ENCODE measurements at places on chromosomes 6 and 20. TPM values are rescaled to one million over a fixed set of nuclear protein-coding genes. Genes with fewer than 3 reads are reported as not detected.

GRCh38 chr6:156423829-156424228 is 353.3 kb upstream of the ARID1B start:
- H3K27ac ChIP-seq: no peak overlapping the region
- H3K36me3 ChIP-seq: no peaks in the 10 kb centered on the region
- peaks cover 23% of the 10 kb centered on the region for H3K4me1 ChIP-seq
- no peak for DNase-seq

GRCh38 chr6:108594640-108595039 is 33.9 kb downstream of the FOXO3 start:
- DNase-seq: no peak
- no peaks in the 10 kb centered on the region for H3K36me3 ChIP-seq
- H3K27ac ChIP-seq: no peak overlapping the region
- H3K4me1 ChIP-seq: peaks cover 50% of the 10 kb centered on the region
- H3K4me3 ChIP-seq: no peak overlapping the region

- H3K27ac ChIP-seq: no peak overlapping the region
- no peaks in the 10 kb centered on the region for H3K4me1 ChIP-seq
- no peaks in the 10 kb centered on the region for H3K36me3 ChIP-seq
- H3K27me3 ChIP-seq: no peaks in the 10 kb centered on the region
- DNase-seq: no peak
- H3K4me3 ChIP-seq: no peak overlapping the region
These were observed 222.6 kb downstream of the EYA4 start for GRCh38 chr6:133463790-133464189.

GRCh38 chr20:33850159-33850558 is 39.0 kb downstream of the CHMP4B start:
- no peak overlapping the region for H3K27ac ChIP-seq
- no peaks in the 10 kb centered on the region for H3K4me1 ChIP-seq
- H3K36me3 ChIP-seq: peaks cover 43% of the 10 kb centered on the region
- no peak overlapping the region for H3K4me3 ChIP-seq
- no peak for DNase-seq
- H3K27me3 ChIP-seq: no peaks in the 10 kb centered on the region

GRCh38 chr6:132382630-132383175 is 18.6 kb downstream of the MOXD1 start:
- H3K4me1 ChIP-seq: no peaks in the 10 kb centered on the region
- DNase-seq: no peak
- no peak overlapping the region for H3K4me3 ChIP-seq
- no peaks in the 10 kb centered on the region for H3K27me3 ChIP-seq
- H3K36me3 ChIP-seq: no peaks in the 10 kb centered on the region
- no peak overlapping the region for H3K27ac ChIP-seq

DNA sequence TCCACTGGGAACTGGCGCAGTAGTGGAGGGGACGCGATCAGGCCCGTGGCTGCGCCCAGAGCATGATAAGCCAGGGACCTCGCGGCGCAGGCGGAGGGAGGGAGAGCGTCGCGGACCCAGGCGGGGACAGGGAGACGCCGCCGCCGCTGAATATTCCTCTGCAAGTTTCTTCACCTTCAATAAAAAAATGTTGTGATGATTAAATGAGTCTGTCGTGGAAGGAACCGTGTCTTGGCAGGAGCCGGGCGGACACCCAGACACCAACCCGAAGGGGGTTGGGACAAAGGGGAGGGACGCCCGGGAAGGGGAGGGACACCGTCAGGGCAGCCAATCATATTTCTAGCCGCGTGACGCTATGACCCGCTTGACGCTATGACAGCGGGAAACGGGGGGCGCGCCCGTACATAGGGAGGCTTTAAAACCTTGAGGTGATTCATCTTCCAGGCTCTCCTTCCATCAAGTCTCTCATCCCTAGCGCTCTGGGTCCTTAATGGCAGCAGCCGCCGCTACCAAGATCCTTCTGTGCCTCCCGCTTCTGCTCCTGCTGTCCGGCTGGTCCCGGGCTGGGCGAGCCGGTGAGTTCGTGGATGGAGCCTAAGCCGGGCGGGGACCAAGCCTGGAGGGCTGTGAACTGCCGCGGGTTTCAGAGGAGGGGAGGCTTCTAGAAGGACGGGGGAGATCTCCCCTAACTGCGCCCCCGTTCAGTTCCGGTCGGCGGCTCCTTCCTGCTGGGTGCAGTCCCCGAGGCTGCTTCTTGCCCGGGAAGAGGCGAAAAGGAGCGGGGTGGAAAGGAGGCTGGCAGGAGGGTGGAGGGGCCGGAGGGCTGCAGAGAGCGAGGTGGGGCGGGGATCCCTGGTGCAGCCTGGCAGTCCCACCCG is at the start of gene ULBP2:
TSS of gene ULBP2 (plus strand) at position 432 of the 878 bp plus-strand sequence. CDS start at position 491, 59 bp downstream.
- peaks cover 16% of the 10 kb centered on the region for H3K4me1 ChIP-seq
- H3K27ac ChIP-seq: peak within 1 kb of the TSS; percentile 80
- peaks cover 18% of the 10 kb centered on the region for H3K27me3 ChIP-seq
- H3K36me3 ChIP-seq: no peaks in the 10 kb centered on the region
- peak within 1 kb of the TSS; percentile 97 for H3K4me3 ChIP-seq

- no peak overlapping the region for H3K27ac ChIP-seq
- no peaks in the 10 kb centered on the region for H3K27me3 ChIP-seq
- DNase-seq: peak; percentile 77
- no peaks in the 10 kb centered on the region for H3K36me3 ChIP-seq
- no peaks in the 10 kb centered on the region for H3K4me1 ChIP-seq
These were observed 52.5 kb downstream of the SSR1 start for GRCh38 chr6:7260291-7261031.

DNA sequence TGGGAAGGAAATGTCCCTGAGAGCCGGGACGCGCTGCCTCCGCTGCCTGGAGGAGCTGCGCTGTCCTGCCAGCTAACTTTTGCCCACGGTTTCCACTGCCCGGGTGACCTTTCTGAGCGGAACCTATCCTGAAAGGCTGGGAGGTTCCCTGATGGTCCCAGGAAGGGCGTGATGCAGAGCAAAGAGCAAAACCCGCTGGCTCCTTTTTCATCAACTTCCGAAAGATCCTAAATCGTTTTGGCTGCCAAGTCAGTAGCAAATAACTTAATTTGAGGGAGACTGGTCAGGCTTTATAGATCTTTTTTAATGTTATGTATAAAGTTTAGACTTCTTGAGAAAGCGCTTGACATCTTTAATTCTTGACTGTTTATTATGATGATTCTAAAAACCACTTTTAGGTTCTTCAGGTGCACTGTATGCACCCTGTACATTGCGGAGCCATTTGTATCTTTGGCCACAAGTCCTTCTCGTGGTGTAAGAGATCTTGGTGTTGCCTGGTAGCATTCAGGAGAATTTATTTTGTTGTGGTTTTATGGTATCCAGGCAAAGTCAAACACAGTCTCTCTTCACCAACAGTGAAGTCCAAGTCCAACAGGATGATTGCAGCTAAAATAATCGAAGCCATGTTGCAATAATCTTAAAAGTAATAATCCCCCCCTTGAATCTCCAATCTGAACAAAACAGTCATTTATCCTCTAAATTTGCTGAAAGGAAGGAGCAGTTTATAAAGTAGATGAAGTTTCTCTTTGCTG is at the start of gene SYNE1:
TSS of gene SYNE1 (minus strand) at position 67 of the 752 bp plus-strand sequence. CDS start 9,031 bp downstream, outside the sequence.
- H3K27me3 ChIP-seq: no peaks in the 10 kb centered on the region
- H3K4me1 ChIP-seq: peaks cover 11% of the 10 kb centered on the region
- peak; percentile 26 for DNase-seq
- H3K4me3 ChIP-seq: peak within 1 kb of the TSS; percentile 88
- H3K36me3 ChIP-seq: no peaks in the 10 kb centered on the region

GRCh38 chr20:16599257-16599656 is 26.0 kb upstream of the KIF16B start:
- no peak overlapping the region for H3K27ac ChIP-seq
- H3K4me3 ChIP-seq: no peak overlapping the region
- no peaks in the 10 kb centered on the region for H3K36me3 ChIP-seq

DNA sequence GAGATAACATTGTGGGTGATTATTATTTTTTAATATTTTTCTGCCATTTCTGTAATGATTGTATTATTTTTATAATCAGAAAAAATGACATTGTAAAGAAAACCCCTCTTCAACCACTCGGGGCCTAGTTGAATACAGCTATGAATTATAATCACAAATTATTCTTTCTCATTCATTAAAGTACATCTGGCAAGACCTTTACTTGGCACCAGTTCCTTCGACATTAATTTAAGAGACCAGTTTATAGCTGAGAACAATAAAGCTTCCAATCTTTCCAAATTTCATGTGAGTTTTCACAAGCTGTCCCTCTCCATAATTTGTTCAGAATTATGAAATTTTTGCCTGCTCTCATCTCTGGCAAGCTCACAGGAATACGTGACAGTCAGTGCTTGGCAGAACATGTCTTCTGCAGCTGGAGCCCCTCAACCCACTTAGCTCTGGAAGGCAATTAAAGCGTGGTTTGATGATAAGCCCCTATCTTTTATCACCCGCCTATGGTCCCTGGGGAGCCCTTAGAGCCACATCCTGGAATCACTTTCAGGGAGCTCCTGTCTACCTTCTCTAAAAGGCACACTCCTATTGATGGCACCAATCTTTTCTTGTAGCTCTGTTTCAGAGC is 237.2 kb upstream of the PRND start:
- no peaks in the 10 kb centered on the region for H3K36me3 ChIP-seq
- H3K27me3 ChIP-seq: no peaks in the 10 kb centered on the region
- peaks cover 15% of the 10 kb centered on the region for H3K4me1 ChIP-seq
- DNase-seq: no peak
- no peak overlapping the region for H3K27ac ChIP-seq
- no peak overlapping the region for H3K4me3 ChIP-seq

DNA sequence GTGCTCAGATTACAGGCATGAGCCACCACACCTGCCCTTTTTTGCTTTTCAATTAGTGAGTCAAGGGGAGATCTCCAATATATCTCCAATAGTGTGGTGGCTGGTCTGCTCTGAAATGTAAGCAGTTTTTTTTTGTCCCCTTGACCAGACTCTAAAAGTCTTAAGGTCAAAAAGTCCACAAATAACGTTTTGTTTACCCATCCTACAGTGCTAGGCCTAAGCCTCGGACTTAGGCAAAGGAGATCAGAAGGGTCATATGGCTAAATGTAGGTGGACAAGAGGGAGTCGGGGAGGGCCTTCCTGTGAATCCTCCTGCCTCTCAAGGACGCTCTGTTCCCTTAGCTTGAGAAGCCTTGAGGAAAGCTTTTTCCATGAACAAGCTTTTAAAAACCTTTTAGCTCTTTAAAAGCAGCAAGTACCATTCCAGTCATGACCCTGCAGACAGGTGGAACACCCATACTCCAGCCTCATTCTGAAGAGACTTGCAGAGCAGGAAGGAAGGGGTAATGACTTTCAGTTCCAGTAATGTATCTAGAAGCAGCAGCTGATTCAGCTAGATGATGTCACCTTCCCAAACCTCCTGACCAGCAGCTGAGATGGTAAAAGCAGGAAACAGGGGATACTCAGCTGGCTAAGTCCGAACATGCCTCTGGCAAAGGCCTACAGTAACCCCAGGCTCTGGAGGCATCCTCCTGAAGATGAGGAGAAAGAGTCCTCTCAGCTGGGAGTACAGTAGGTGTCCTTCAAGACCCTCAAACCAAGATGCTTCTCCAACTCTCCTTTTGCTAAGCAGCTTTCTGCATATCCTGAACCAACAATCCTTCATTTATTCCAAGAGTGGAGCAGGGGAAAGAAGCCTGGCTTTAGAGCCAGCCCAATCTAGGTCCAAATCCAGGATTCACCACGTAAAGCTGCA is 23.6 kb downstream of the BCL2L1 start:
- peak; percentile 97 for DNase-seq
- H3K4me1 ChIP-seq: peaks cover 46% of the 10 kb centered on the region
- H3K27me3 ChIP-seq: no peaks in the 10 kb centered on the region
- H3K4me3 ChIP-seq: no peak overlapping the region

DNA sequence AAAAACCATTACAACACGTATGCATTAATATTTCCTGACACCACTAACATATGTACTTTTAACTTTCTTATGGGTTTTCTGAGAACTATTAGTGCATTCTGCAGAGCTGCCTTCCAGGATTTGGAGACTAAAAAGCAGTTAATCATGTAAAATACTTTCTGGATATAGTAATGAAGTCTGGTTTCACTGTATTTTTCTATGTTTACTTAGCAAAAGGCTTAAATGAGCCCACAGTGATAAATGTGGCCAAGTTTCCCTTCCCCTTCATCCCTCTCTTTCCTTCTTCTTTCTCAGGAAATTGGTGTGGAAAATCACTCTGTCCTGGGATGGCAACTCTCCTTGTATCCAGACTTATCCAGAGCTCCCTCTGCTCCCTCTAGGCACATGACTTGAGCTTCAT is 29.7 kb upstream of the ENPP1 start:
- H3K4me1 ChIP-seq: no peaks in the 10 kb centered on the region
- H3K36me3 ChIP-seq: no peaks in the 10 kb centered on the region
- no peaks in the 10 kb centered on the region for H3K27me3 ChIP-seq
- no peak overlapping the region for H3K4me3 ChIP-seq
- no peak overlapping the region for H3K27ac ChIP-seq

DNA sequence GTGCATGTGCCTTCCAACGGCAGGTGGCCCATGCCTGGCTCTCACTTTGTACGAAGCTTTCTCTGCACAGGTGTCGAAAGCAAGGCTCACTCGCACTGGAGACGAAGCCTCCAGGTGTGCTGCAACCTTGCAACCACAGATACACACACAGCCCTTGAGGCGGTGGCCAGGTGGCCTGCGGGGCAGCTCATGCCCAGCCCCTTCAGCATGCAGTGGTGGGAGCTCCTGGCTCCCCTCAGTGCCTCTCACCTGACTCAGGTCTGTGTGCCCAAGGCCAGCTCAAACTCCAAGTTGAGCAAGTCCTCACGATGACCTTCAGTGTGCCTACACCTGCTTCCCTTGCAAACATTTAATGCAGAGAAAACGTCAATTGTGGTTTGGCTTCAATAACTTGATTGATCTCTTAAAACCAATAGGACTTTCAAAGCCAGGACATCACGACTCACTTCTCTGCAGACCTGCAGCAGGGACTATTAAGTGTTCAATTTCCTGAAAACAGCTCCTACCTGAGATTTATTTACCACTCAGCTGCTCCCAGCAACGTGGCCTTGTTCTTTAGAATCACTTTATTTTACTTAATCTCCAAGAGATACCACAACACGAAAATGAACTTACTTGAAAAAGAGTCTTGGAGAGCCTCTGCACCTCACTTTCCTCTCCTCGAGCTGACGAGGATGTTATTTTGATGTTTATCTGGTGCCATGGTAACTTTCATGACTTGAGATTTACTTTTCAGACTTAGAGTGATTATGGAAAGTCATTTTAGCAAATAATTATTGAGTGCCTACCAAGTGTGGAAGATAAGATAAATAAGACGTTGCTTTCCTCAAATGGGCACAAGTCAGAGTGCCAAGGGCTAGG is 86.3 kb downstream of the SLC22A23 start:
- no peak overlapping the region for H3K4me3 ChIP-seq
- no peaks in the 10 kb centered on the region for H3K4me1 ChIP-seq
- no peaks in the 10 kb centered on the region for H3K27me3 ChIP-seq
- no peaks in the 10 kb centered on the region for H3K36me3 ChIP-seq

DNA sequence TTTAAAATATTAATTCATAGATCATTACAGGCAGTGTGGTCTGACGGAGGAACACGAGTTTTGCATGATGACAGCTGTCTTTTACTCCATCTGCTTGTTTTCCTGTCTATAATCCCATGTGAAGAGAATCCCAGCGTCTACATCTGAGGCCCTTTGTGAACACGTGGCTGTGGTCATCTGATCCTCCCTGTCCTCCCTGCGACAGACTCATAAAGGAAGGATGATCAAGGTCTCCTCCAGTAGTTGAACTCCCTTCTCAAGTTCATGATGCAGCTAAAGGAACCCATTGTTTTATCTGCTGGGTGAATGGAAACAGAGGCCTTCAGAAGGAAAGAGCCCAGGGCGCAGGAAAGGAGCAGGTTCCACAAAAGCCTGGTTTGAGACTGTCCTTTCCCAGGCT is 435.8 kb upstream of the JARID2 start:
- H3K36me3 ChIP-seq: no peaks in the 10 kb centered on the region
- no peaks in the 10 kb centered on the region for H3K4me1 ChIP-seq
- no peak overlapping the region for H3K27ac ChIP-seq
- H3K4me3 ChIP-seq: no peak overlapping the region
- no peaks in the 10 kb centered on the region for H3K27me3 ChIP-seq

The TMEM74B gene
- total RNA-seq: not detected

The FOXF2 gene
- 1.1 TPM for total RNA-seq

The DOK5 gene
- total RNA-seq: 12.7 TPM

The MCM3 gene
- 19.4 TPM for total RNA-seq

The NRSN1 gene
- not detected for total RNA-seq

The FAM209B gene
- not detected for total RNA-seq

All from osteoblast (primary cell).